ENCODE measurements at places on chromosomes 6 and 20. TPM values are rescaled to one million over a fixed set of nuclear protein-coding genes. Genes with fewer than 3 reads are reported as not detected.

The ISM1 gene
- 0.81 TPM for total RNA-seq

The C6orf15 gene
- total RNA-seq: not detected

The CDH4 gene
- total RNA-seq: 8.3 TPM

The ANKRD66 gene
- 0.34 TPM for total RNA-seq

The RRAGD gene
- total RNA-seq: 18.0 TPM

The SLC32A1 gene
- not detected for total RNA-seq

The TRAPPC3L gene
- total RNA-seq: 0.27 TPM

The SYNJ2 gene
- total RNA-seq: 17.0 TPM

The ADNP gene
- total RNA-seq: 103 TPM

The CPNE1 gene
- 115 TPM for total RNA-seq

The GMNN gene
- 38.0 TPM for total RNA-seq

The MAN1A1 gene
- total RNA-seq: 52.2 TPM

The PDE7B gene
- 5.1 TPM for total RNA-seq

The PLN gene
- 0.45 TPM for total RNA-seq

The HLA-DRA gene
- 2.1 TPM for total RNA-seq

The POPDC3 gene
- total RNA-seq: 1.1 TPM

The BTN1A1 gene
- total RNA-seq: 0.36 TPM

The ZNF165 gene
- 8.4 TPM for total RNA-seq

The ZNF292 gene
- 61.1 TPM for total RNA-seq

The RCAN2 gene
- total RNA-seq: 6.9 TPM

The TINAG gene
- not detected for total RNA-seq
